ENCODE measurements at places on chromosomes 5 and 9.

DNA sequence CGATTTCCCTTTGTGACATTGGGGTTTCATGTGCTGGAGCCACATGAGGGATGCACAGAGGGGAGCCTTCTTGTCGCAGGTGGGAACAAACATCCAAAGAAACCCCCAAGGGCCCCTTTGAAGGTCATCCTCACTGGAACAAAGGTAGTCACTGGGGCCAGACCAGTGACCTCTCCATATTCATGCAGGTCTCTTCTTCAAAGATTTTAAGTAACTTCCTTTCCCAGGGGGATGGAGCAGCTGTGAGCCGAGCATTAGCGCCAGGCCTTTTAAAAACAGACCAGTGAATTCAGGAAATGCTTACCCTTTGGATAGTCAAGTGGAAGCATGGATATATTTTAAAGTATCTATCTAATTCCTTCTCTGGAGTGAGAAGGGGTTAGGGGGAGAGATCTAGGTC is 33.0 kb downstream of the DAPK1 start:
- no peak for DNase-seq

DNA sequence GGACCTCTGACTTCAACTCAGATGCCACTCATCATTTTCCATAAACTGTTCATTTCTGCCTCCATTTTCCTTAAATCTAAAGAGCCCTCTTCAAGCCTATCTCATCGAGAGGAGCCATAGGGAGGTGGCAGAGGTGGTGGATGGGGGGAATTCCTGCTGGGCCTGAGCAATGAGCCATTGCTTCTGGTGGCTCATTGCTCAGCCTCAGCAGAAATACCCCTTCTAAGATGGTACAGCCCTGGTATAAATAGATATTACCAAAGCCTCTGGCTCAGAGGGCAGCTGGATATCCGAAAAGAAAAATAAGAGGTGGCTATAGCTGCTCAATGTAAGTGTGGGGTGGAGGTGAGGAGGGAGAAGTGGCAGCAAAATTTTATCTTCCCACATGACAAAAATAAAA is 313.5 kb downstream of the CAAP1 start:
- no peak for DNase-seq

- no peak for DNase-seq
Observed at GRCh38 chr9:31321256-31321655, 1063.2 kb upstream of the ACO1 start.

GRCh38 chr9:115591584-115591984 is 473.6 kb upstream of the TNC start:
- DNase-seq, result no peak

GRCh38 chr9:130781569-130781968 is 53.5 kb upstream of the ABL1 start:
- no peak for DNase-seq

- DNase-seq, result no peak
Observed at GRCh38 chr9:68741704-68742332, 36.8 kb downstream of the PIP5K1B start.

- DNase-seq, result no peak
Observed at GRCh38 chr9:86396412-86396811, 42.2 kb upstream of the TUT7 start.

- DNase-seq, result no peak
Observed at GRCh38 chr5:113336975-113337374, 97.8 kb downstream of the TSSK1B start.

GRCh38 chr9:35453786-35454185 is 36.1 kb upstream of the RUSC2 start:
- no peak for DNase-seq

DNA sequence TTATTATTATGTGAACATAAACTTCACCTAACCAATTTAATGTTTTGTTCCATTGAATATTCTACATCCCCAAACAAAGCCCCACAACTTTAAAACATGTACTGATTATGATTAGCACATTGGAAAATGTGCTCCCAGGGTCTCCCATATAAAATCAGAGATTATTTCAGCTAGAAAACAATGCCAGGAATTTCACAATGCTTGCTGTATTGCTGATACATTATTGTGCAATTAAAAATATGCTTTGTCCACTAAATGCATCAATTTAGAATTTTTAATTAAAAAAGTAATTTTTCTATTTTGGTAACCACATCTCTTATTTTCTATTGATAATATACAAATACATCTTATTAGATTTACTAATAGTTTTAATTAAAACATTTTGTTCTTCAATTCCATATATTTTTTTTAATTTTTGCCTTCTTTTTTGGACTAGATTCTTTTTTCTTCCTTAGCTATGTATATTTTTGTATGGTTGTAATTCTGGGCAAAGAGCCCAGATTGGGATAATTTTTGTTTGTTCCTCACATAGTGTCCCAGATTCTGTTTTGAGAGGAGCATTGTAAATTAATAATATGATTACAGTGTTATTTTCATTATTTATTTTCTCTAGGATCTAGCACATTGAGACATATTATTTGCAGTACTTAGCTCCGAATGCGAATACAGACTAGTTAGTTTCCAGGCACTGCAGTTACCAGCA is 241.5 kb upstream of the CDH18 start:
- no peak for DNase-seq

Data from cortex of kidney (tissue), 1 donor.